Keratinocyte (primary cell): ENCODE measurements at places on chromosomes 4 and X. TPM values are rescaled to one million over a fixed set of nuclear protein-coding genes. Genes with fewer than 3 reads are reported as not detected.

DKK2 gene
- polyA plus RNA-seq: 0.08 TPM in 1 of 3 replicates, not detected in the others

MAGEB18 gene
- not detected in 3 replicates for polyA plus RNA-seq

GJB1 gene
- polyA plus RNA-seq: not detected in 3 replicates

PGRMC1 gene
- 42.7 to 74.3 TPM (median 54.2 TPM) in 3 replicates for polyA plus RNA-seq

CXorf51B gene
- not detected in 3 replicates for polyA plus RNA-seq

DIPK2B gene
- polyA plus RNA-seq: not detected in 3 replicates

COL4A6 gene
- 15.4 to 25.0 TPM (median 18.8 TPM) in 3 replicates for polyA plus RNA-seq

ADAMTS3 gene
- polyA plus RNA-seq: 0.03 to 0.09 TPM (median 0.03 TPM) in 3 replicates

SUV39H1 gene
- polyA plus RNA-seq: 3.1 to 9.4 TPM (median 4.9 TPM) in 3 replicates

SOWAHD gene
- polyA plus RNA-seq: 0.05 TPM in 2 of 3 replicates, not detected in the other

MAGIX gene
- polyA plus RNA-seq: 0.51 to 0.62 TPM (median 0.59 TPM) in 3 replicates

HTT gene
- 16.2 to 25.5 TPM (median 16.4 TPM) in 3 replicates for polyA plus RNA-seq

UPF3B gene
- 4.9 to 9.5 TPM (median 7.2 TPM) in 3 replicates for polyA plus RNA-seq

SSX2 gene
- polyA plus RNA-seq: not detected in 3 replicates

NOX1 gene
- polyA plus RNA-seq: not detected in 3 replicates

TRAM1L1 gene
- polyA plus RNA-seq: 0.88 to 1.6 TPM (median 1.5 TPM) in 3 replicates

PDZD4 gene
- polyA plus RNA-seq: 0.05 to 0.35 TPM (median 0.05 TPM) in 3 replicates

NKAP gene
- 2.3 to 4.6 TPM (median 3.1 TPM) in 3 replicates for polyA plus RNA-seq

ANAPC10 gene
- 22.1 to 34.3 TPM (median 29.5 TPM) in 3 replicates for polyA plus RNA-seq

BMP3 gene
- polyA plus RNA-seq: not detected in 3 replicates

CFAP47 gene
- under 0.01 TPM in 1 of 3 replicates, not detected in the others for polyA plus RNA-seq

NUDT6 gene
- 4.6 to 6.9 TPM (median 5.8 TPM) in 3 replicates for polyA plus RNA-seq

PCDH7 gene
- polyA plus RNA-seq: 28.1 to 38.5 TPM (median 30.1 TPM) in 3 replicates

CXCL1 gene
- 12.0 to 40.7 TPM (median 35.5 TPM) in 3 replicates for polyA plus RNA-seq

TLL1 gene
- 1.4 to 1.7 TPM (median 1.5 TPM) in 3 replicates for polyA plus RNA-seq

ERAS gene
- polyA plus RNA-seq: not detected in 3 replicates

LINC00632 gene
- 2.2 to 4.5 TPM (median 3.0 TPM) in 3 replicates for polyA plus RNA-seq

LGI2 gene
- polyA plus RNA-seq: 0.36 to 1.2 TPM (median 0.69 TPM) in 3 replicates

DCAF4L1 gene
- 0.16 to 0.75 TPM (median 0.46 TPM) in 3 replicates for polyA plus RNA-seq

ZNF157 gene
- 0.06 to 0.12 TPM (median 0.06 TPM) in 3 replicates for polyA plus RNA-seq

JAKMIP1 gene
- polyA plus RNA-seq: not detected in 3 replicates

LEF1 gene
- polyA plus RNA-seq: 1.1 to 1.5 TPM (median 1.5 TPM) in 3 replicates

APLN gene
- polyA plus RNA-seq: 0.71 to 4.1 TPM (median 1.8 TPM) in 3 replicates

IGSF1 gene
- not detected in 3 replicates for polyA plus RNA-seq

RNF212 gene
- 0.16 to 0.28 TPM (median 0.24 TPM) in 3 replicates for polyA plus RNA-seq

SPANXB1 gene
- polyA plus RNA-seq: not detected in 3 replicates

GPR50 gene
- not detected in 3 replicates for polyA plus RNA-seq

MTMR8 gene
- 0.99 to 1.1 TPM (median 1.1 TPM) in 3 replicates for polyA plus RNA-seq

C4orf50 gene
- polyA plus RNA-seq: not detected in 3 replicates

EDA gene
- polyA plus RNA-seq: 0.72 to 1.1 TPM (median 0.75 TPM) in 3 replicates

FAM133A gene
- not detected in 3 replicates for polyA plus RNA-seq

CLDN22 gene
- 0.03 TPM in 1 of 3 replicates, not detected in the others for polyA plus RNA-seq

MTNR1A gene
- polyA plus RNA-seq: 0.06 to 0.12 TPM in 2 of 3 replicates, not detected in the other

STARD8 gene
- 0.06 to 0.09 TPM (median 0.07 TPM) in 3 replicates for polyA plus RNA-seq

GLOD5 gene
- polyA plus RNA-seq: not detected in 3 replicates

MAGEA11 gene
- polyA plus RNA-seq: not detected in 3 replicates

MRPL1 gene
- polyA plus RNA-seq: 30.7 to 71.4 TPM (median 31.6 TPM) in 3 replicates

GPR143 gene
- polyA plus RNA-seq: 0.28 to 0.62 TPM (median 0.33 TPM) in 3 replicates

CCKAR gene
- polyA plus RNA-seq: not detected in 3 replicates

CHIC1 gene
- polyA plus RNA-seq: 4.1 to 6.3 TPM (median 4.3 TPM) in 3 replicates

NRK gene
- polyA plus RNA-seq: 0.17 to 0.35 TPM (median 0.28 TPM) in 3 replicates

ENOPH1 gene
- 17.6 to 29.4 TPM (median 20.9 TPM) in 3 replicates for polyA plus RNA-seq

LIMCH1 gene
- polyA plus RNA-seq: 0.39 to 2.4 TPM (median 1.1 TPM) in 3 replicates

SGMS2 gene
- polyA plus RNA-seq: 35.1 to 41.1 TPM (median 38.5 TPM) in 3 replicates
